ENCODE measurements at places on chromosomes 12 and 14.

GRCh38 chr14:58287607-58288042 lies 10.7 kb upstream of the ARID4A start:
- DNase-seq = no peak

DNA sequence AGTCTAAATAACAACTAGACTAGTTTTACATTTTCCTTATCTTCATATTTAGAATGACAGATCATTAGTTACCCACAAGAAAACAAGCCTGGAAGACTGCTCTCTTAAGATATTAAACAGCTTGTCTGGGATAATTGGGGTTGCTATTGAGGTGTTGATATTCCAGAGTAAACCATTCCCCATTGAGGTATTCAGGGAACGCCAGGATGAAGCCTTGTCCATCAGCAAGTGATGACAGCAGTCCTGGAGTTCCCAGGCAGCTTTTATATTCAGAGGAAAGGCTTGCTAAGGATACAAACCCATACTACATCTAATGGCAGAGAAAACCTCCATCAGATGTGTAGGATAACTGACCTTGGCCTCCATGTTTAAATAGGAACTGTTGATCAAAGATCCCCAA lies 168.4 kb downstream of the MSRB3 start:
- DNase-seq = no peak

DNA sequence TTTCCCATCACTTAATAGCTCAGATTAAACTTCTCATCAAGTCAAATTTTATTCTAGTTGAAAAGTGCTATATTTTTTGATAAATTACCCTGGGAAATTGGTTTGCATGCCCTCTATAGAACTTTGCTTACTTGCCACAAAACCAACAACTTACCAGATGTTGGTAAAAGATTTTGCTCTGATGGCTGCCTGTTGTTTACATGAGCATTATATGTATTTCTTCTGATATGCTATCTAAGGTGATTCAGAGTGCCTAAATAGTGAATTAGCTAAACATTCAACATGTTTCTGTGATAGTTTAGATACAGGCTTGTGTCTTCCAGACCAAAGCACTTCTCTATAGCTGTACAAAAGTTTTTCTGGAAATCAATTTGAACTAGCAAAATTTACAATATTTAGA lies 51.0 kb downstream of the PPM1A start:
- no peak for DNase-seq

- no peak for DNase-seq
These were observed 75.7 kb downstream of the GTF2A1 start for GRCh38 chr14:81144824-81145603.

- no peak for DNase-seq
These were observed 62.8 kb upstream of the EGLN3 start for GRCh38 chr14:34013721-34014060.

DNA sequence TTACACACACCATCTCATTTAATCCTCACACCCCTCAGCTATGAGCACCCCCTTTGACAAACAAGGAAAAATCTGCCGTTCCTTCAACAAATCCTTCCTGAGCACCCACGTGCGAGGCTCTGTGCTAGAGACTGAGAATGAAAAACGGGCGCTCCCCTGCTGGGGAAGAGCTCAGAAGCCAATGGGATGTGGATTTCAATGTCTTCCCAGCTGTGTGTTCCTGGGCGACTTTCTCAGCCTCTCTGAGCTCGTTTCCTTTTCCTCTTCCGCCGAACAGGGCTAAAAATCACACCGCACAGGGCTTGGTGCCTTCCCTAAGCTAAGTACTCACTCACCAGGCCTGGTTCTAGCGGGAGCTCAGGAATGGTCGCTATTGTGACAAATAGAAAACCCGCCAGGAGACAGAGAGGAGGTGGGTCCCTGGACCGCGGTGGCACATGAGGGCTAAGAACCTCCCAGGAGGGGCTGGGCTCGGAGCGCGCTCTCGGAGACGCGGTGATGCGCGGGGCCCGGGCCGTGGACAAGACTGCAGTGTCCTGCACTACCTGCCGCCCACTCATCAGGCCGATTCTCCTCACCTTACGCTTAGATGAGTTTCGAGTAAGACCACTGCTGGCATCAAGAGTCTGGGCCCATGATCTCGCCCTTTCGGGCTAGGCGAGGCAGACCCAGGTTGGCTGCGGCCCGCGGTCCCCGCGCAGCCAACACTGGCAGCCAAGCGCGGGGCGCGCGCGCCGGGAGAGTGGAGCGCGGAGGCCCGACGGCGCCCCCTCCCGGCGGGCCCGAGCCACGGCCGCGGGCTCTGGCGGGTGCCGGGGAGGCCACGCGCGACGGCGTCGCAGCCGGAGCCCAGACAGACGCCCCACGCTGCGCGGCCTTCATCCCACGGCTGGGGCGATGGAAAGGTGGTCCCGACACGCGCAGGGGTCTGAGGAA lies 17.0 kb downstream of the ZDHHC22 start:
- no peak for DNase-seq

DNA sequence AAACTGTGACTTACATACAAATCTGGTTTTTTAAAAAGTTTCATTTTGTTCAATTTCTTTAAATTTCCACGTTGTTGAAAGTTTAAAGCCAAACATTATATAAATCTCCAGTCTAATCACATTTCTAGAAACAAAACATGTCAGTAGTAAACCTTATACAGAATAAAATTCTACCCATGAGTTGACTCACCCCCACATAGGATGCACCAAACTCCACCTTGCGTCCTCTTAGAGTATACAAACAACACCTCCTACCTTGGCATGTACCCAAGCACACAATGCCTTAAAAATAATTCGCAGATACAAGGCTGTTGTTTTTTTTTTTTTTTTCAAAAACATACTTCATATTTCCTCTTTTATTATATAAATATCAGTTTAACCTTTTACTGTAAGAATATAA lies 3.3 kb downstream of the FBXL14 start:
- DNase-seq = no peak

GRCh38 chr14:81132468-81132867 lies 88.3 kb downstream of the GTF2A1 start:
- peak; percentile 48 for DNase-seq

GRCh38 chr12:66319266-66319954 lies 17.1 kb downstream of the HELB start:
- DNase-seq = no peak

- DNase-seq = no peak
These were observed 24.7 kb downstream of the ARL6IP4 start for GRCh38 chr12:123005081-123005626.

DNA sequence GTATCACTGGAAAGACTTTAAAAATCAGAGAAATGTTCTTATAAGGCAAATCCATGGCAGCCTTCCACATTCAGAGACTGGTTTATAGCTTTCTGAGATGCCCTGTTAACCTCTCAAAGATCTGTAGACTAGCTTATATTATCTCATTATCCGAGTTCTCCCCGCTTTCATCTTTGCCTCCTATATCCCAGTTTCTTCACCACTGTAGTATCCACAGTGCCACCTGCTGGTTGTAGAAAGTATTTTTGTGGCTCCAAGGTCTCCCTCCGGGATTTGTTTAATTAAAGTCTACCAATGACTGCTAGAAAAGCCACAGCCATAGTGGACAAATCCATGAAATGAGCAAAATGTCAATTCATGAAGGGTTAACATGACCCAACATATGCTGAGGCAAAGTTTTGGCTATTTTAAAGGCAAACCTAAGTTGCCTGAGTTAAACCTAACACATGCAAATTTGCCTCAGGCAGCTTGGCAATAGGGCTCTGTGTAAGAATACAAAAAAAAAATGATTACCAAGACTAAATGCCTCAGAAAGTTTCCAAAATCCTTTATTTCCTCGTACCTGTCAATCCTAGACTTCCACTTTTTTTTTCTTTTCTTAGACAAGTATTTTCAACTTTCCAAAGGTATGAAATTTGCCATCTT lies 218.8 kb upstream of the BMP4 start:
- DNase-seq = peak; percentile 40

DNA sequence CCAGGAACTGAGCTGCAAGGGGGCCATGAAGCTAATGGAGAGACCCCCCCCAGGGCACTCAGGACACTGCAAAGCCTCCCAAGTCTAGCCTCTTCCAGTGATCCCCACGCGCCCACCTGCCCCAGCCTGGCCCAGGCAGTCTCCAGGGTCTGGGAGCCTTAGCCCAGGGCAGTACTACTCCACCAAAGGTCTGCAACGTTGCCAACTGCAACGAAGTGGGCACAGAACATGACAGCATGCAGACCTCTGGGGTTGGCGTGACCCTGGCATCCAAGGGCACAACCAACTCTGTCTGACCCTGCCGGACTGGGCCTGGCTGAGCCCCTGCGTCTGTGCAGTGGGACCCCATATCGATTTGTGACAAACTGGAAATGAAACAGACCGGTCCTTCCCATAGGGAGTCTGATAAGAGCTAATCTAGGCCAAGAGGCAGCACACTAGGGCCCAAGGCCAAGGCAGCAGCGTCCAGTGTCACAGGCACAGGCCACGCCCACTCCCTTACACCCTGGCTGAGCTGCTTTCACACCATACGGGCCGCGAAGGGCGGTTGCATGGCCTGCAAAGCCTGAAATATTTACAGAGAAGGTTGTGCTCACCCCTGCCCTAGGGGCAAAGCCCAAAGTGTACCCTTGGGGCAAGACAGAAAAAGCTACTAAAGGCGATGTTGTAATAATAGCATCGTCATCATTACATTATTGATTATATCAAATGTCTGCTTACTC lies 76.7 kb downstream of the NCOR2 start:
- no peak for DNase-seq
